Activated CD4-positive, alpha-beta memory T cell treated with anti-CD3 and anti-CD28 coated beads, Interleukin-2, amount 10 ng/mL, durations not matched to agents 7 days and 5 days (primary cell): ENCODE measurements at places on chromosomes 1 and 21. TPM values are rescaled to one million over a fixed set of nuclear protein-coding genes. Genes with fewer than 3 reads are reported as not detected.

DNA sequence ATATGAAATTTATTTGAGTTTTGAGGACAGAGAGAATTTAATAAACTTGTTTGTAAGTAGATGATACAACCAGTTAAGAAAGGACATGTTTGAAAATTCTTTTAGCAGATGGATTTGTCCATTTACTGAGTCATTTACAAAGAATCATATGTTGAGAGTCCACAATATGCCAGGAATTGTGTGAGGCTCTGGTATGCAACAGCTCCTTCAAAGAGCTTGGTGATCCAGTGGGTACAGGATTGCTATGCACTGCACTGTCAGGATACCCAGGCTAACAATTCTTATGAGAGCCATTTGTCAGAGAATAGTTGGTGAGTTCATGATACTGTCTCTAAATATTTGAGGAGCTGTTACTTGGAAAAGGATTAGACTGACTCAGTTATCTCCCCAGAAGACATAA, 11.0 kb downstream of the DNM3 start:
- H3K36me3 ChIP-seq, result no peaks in the 10 kb centered on the region
- DNase-seq, result no peak
- H3K27me3 ChIP-seq, result peaks cover 25% of the 10 kb centered on the region
- no peak overlapping the region for H3K27ac ChIP-seq

- H3K27me3 ChIP-seq, result no peaks in the 10 kb centered on the region
- H3K4me1 ChIP-seq, result peaks cover under 1% of the 10 kb centered on the region
- no peak for DNase-seq
- H3K27ac ChIP-seq, result no peak overlapping the region
Measured at GRCh38 chr1:77316006-77316405, 34.2 kb downstream of the AK5 start.

DNA sequence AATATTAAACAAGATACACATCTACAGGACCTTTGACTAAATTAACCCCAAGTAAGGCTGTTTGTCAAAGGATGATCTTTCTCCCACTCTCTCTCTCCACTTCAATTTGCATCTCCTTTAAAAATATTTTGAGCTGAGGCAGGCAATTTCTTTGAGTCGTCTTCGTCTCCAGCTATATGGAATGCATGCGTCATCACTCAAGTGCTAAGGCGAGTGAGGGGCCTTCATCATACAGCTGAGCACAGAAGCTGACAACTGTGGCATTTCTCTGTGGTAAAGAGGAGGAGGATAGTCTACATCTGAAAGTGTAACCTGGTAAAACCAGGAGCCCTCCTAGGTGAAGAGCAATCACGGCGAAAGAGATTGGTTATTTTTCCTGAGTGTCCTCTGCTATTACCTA, 7.6 kb downstream of the EPHX4 start:
- no peak for DNase-seq
- H3K27ac ChIP-seq, result no peak overlapping the region
- no peaks in the 10 kb centered on the region for H3K36me3 ChIP-seq

- H3K27me3 ChIP-seq, result peaks cover 13% of the 10 kb centered on the region
- H3K4me3 ChIP-seq, result no peak overlapping the region
- no peaks in the 10 kb centered on the region for H3K36me3 ChIP-seq
- DNase-seq, result no peak
Measured at GRCh38 chr21:46071082-46071481, 26.8 kb upstream of the COL6A2 start.

OR6N1 gene
- total RNA-seq, result not detected

- H3K36me3 ChIP-seq, result no peaks in the 10 kb centered on the region
- H3K27me3 ChIP-seq, result no peaks in the 10 kb centered on the region
- no peak overlapping the region for H3K27ac ChIP-seq
- no peak for DNase-seq
Measured at GRCh38 chr1:14504517-14504916, 94.0 kb upstream of the KAZN start.

DNA sequence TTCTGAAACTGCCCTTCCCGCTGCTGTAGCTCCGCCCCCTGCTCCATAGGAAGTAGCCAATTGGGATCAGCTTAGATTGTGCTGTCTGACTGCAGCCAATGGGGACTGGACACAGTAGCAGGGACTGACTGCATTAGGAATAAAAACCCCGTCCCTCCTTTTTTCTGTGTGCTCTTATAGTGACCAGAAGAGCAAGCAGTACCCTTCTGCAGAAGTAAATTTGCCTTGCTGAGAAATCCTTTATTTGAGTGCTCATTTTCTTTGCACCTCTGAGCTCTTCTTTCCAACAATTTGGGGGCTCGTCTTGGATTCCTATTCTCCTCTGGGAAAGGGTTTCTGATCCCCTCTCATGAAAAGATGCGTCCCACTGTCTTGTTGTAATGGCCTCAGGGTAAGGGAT, 16.2 kb downstream of the OR2L13 start:
- no peak for DNase-seq
- no peak overlapping the region for H3K4me3 ChIP-seq
- H3K4me1 ChIP-seq, result no peaks in the 10 kb centered on the region
- H3K27me3 ChIP-seq, result no peaks in the 10 kb centered on the region

GRCh38 chr1:31181515-31182343, 58.0 kb downstream of the NKAIN1 start:
- H3K36me3 ChIP-seq, result no peaks in the 10 kb centered on the region
- H3K27ac ChIP-seq, result no peak overlapping the region
- DNase-seq, result peak; percentile 60
- no peak overlapping the region for H3K4me3 ChIP-seq

HUNK gene
- 0.05 TPM for total RNA-seq

RNU1-3 gene
- total RNA-seq, result 1,691 TPM

DNA sequence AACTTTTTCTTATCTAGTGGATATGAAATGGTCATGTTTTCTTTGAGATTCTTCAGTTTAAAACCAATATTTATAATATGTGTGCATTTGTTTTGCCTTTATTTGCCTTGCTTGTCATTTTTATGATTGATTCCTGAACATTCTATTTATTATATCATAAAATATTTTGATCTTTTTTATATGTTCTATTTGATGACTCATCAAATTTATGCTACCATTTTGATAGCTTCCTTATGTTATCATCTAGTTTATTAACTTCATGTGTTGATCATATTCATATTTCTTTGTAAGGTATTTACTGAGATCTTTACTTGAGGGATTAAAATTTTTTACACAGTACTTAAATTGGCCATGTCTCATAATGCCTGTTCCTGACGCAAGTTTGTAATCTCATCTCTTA, 1650.0 kb downstream of the AMY1C start:
- no peaks in the 10 kb centered on the region for H3K36me3 ChIP-seq
- DNase-seq, result no peak
- no peak overlapping the region for H3K4me3 ChIP-seq
- no peak overlapping the region for H3K27ac ChIP-seq
- no peaks in the 10 kb centered on the region for H3K27me3 ChIP-seq

- H3K27ac ChIP-seq, result no peak overlapping the region
- H3K4me3 ChIP-seq, result no peak overlapping the region
- peaks cover 10% of the 10 kb centered on the region for H3K27me3 ChIP-seq
- H3K4me1 ChIP-seq, result no peaks in the 10 kb centered on the region
- no peaks in the 10 kb centered on the region for H3K36me3 ChIP-seq
Measured at GRCh38 chr1:200831091-200831490, 41.7 kb upstream of the GPR25 start.

- peaks cover 14% of the 10 kb centered on the region for H3K4me1 ChIP-seq
- DNase-seq, result no peak
- no peak overlapping the region for H3K4me3 ChIP-seq
- H3K36me3 ChIP-seq, result peaks cover 4% of the 10 kb centered on the region
Measured at GRCh38 chr1:150778409-150778808, 12.8 kb upstream of the CTSS start.

- H3K4me3 ChIP-seq, result peak overlapping the region; percentile 97
- H3K27me3 ChIP-seq, result no peaks in the 10 kb centered on the region
- H3K4me1 ChIP-seq, result peaks cover 71% of the 10 kb centered on the region
- no peak for DNase-seq
- peak overlapping the region; percentile 93 for H3K27ac ChIP-seq
Measured at GRCh38 chr1:109621379-109622136, 1.9 kb downstream of the AMPD2 start.

SAMSN1 gene
- 91.0 TPM for total RNA-seq

DNA sequence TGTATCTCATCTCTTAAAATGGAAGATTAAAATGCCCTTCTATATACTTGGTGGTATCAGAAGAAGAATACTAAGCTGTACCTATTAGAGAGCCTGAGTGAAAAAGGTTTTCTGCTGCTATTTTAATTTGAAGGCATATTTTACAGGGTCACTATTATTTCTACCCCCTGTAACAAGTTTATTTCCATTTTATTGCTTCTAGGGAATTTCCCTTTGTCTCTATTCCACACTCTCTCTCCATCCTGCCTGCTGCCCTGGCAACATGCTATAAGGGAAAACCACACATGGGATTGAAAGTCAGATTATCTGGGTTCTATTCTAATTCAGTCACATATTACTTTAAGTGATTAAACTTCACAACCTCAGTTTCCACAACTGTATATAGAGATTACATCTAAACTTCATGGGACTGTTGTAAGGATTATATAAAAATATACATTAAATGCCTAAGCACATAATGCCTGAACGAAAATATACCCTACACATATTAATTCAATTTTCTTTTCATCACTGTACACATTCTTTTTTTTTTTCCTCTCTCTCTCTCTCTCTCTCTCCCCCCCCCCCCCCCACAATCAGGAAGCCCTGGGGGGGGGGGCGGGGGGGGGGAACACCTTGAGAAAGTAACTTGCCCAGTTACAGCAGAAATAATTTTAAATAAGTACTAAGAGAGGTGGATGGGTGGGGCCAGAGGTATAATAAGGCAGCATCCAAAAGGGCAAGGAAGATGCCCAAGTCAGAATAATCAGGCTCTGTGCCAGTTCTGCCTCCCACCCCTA, 51.5 kb downstream of the LUZP1 start:
- H3K27me3 ChIP-seq, result no peaks in the 10 kb centered on the region
- no peak for DNase-seq
- H3K4me1 ChIP-seq, result peaks cover 68% of the 10 kb centered on the region
- no peak overlapping the region for H3K27ac ChIP-seq
- H3K4me3 ChIP-seq, result no peak overlapping the region
